ENCODE measurements at places on chromosomes 3 and 15. TPM values are rescaled to one million over a fixed set of nuclear protein-coding genes. Genes with fewer than 3 reads are reported as not detected.

Gene GCSAM
- 0.11 TPM for total RNA-seq

Gene TJP1
- total RNA-seq, result 69.6 TPM

Gene DUOX1
- total RNA-seq, result 9.2 TPM

DNA sequence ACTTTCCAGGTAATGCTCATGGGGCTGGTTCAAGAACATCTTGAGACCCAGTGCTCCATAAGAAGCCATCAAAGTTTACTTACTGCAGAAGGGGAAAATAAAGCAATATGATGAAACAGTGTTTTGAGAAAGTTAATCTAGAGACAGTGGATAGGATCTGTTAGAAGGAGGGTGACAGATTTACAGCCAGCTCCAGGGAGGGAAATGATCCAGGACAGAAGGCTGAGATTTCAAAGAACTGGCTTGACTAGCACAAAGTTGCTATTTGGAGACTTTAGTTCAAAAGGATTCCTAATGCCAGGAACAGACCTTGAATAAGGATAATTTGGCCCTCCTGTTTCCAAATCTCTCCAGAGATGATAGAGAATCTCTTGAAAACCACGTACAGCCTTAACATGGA lies 166.5 kb upstream of the NECTIN3 start:
- DNase-seq, result no peak

GRCh38 chr15:97678656-97679055 lies 281.8 kb upstream of the ARRDC4 start:
- DNase-seq, result no peak

DNA sequence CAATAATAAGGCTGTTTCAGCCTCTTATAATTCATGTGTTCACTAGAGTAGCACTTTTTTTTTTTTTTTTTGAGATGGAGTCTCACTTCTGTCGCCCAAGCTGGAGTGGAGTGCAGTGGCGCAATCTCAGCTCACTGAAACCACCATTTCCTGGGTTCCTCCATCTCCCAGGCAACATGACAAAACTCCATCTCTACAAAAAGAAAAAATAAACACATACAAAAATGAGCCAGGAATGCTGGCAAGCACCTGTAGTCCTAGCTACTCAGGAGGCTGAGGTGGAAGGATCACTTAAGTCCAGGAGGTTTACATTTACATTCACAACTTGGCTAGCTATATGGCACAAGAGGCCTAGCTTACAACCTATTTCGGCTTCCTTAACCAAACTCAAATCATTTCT lies 6.8 kb downstream of the USP4 start:
- DNase-seq, result no peak

DNA sequence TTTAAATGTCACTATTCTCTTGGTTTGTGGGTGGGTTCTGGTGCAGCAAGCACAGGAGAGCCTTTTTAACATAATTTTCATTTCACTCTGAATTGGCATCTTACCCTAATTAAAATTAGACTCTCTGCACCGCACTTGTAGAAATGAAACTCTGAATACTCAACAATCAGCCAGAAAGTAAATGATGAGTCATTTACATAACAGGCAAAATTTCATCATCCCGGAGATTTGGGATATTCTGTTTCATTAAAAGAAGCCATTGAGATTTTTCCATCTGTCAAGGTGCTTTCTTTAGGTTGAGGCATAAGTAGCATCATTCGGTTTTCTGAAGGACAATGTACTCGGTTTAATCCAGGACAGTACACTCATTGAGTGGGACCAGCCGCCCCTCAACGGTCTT lies 111.0 kb downstream of the RFTN1 start:
- DNase-seq, result no peak

DNA sequence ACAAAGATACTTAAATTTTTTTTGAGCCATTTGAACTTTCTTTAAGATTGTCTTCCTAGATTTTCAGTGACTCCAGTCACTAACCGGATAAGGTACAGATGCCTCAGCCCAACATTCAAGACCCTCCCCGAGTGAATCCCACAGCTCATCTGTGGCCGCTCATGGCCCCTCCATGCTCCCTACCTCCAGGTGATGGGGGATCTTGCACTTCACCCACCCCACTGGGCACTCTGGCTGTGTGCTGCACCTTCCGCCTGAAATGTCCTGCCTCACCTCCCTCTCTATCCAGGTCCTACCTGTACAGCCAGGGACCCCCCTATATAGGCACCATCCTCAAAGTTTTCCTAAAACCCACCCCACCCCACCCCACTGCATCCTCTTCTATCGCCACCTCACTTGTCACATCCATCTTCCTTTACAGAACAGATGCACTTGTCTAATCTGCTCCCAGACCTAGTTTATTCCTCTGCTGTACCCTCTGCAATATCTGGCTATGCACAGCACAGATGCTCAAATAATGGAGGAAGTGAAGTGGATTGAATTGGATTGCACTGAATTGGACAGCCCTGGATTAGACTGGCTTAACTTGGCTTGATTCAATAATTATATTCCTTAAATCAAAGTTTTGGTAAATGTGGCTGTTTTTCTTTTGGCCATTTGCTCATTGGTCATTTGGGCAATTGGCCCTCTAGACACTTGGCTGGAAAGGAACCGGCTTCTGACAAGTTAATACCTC lies 24.5 kb downstream of the NTRK3 start:
- no peak for DNase-seq

Data from ovary (tissue), 10 donors.